Ovary (tissue), 10 donors: ENCODE measurements at places on chromosomes 2 and 18. TPM values are rescaled to one million over a fixed set of nuclear protein-coding genes. Genes with fewer than 3 reads are reported as not detected.

GRCh38 chr18:24395049-24395795 lies 2.4 kb downstream of the OSBPL1A start:
- peaks cover 2% of the 10 kb centered on the region for H3K4me1 ChIP-seq
- DNase-seq, result no peak
- H3K36me3 ChIP-seq, result no peaks in the 10 kb centered on the region
- H3K4me3 ChIP-seq, result no peak overlapping the region

- H3K4me3 ChIP-seq, result no peak overlapping the region
- H3K4me1 ChIP-seq, result no peaks in the 10 kb centered on the region
- H3K36me3 ChIP-seq, result no peaks in the 10 kb centered on the region
- no peak overlapping the region for H3K27ac ChIP-seq
- no peaks in the 10 kb centered on the region for H3K27me3 ChIP-seq
- no peak for DNase-seq
Measured at GRCh38 chr2:101374821-101375561, 12.3 kb downstream of the CREG2 start.

- no peak overlapping the region for H3K4me3 ChIP-seq
- DNase-seq, result no peak
- H3K4me1 ChIP-seq, result no peaks in the 10 kb centered on the region
Measured at GRCh38 chr2:2175381-2176090, 155.5 kb downstream of the MYT1L start.

GRCh38 chr2:27152102-27152795 lies 3.4 kb downstream of the TCF23 start:
- H3K27me3 ChIP-seq, result no peaks in the 10 kb centered on the region
- no peaks in the 10 kb centered on the region for H3K36me3 ChIP-seq
- H3K27ac ChIP-seq, result peak overlapping the region; percentile 77
- peaks cover 45% of the 10 kb centered on the region for H3K4me1 ChIP-seq
- no peak for DNase-seq

POU3F3 gene
- not detected for polyA plus RNA-seq
